ENCODE measurements at places on chromosomes 1 and 21.

GRCh38 chr1:168795681-168796080, 66.7 kb upstream of the DPT start:
- no peak for DNase-seq

- DNase-seq: no peak
Observed at GRCh38 chr21:16460936-16461335, 731.2 kb downstream of the USP25 start.

DNA sequence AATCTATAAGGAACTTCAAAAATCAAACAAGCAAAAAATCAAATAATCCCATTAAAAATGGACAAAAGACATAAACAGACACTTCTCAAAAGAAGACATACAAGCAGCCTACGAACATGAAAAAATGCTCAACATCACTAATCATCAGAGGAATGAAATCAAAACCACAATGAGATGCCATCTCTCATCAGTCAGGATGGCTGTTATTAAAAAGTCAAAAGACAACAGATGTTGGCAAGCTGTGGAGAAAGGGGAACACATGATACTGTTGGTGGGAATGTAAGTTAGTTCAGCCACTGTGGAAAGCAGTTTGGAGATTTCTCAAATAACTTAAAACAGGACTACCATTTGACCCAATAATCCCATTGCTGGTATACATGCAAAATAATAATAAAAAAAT, 226.4 kb downstream of the S1PR1 start:
- no peak for DNase-seq

DNA sequence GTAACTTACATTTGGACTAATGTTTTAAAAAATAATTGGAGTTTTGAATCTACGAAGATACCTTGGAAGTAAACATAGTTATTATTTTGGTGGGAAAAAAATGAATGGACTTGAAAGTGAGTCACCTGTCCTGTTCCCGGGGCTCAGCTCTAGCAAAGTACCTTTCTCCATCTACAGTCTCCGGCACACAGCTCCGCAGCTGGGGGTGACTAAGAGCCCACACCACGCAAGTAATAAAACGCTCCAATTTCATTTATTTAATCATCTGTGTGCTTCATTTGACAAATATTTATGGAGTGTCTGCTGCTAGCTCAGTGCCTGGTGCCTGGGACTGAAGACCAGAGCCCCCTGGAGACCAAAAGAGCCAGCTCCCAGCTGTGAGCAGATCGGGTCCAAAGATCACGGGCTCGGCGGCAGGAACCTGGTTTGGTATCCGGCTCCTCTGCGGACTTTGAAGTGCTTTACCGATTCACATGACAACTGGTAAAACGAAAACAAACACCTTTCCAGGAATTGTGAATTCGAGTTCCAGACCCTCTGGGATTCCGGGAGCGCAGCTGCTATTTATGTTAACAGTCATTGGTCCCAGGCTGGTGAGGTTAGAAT, 1.7 kb upstream of the RIPK4 start:
- DNase-seq: no peak

DNA sequence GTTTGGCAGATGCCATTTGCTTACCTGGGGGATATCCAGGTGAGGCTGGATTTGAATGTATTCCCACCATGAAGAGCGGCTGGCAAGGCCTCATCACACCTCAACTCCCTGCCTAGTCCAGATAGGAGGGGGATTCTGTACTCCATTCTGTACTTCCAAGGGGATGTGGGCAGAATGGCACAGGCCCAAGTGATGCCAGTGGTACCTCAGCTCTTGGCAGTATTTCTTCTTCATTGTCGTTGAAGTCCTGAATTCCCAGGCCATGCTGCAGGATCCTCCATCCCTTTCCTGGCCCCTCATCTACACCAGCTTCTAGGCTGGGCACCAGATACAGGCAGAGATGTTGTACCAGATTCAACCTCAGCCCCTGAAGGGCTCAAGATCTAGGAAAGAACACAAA, 47.9 kb downstream of the KLHDC7A start:
- no peak for DNase-seq

DNA sequence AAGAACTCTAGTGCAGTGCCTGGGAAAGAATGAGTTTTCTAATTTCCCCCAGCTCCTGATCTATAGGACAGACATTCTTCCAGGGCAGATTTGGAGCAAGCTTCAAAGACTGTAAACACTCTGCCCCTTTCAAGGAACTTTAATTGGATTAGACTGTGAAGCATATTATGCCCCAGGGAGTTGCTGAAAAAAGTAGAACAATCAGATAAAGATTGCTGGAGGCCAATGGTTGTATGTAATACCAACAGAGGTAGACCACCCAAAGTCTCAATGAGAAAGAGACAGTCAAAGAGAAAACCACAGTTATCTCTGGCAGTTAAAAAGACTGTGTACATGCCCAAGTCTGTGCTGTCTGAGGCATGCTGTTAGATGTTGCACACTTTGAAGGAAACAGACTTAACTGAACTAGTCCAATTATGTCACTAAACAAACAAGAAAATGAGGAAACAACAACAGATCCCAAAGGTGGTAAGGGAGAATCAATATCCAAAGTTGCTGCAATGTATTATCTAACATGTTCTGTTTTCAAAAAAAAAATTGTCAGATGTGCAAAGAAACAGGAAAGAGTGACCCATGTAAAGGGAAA, 24.4 kb downstream of the C4BPA start:
- DNase-seq: no peak

GRCh38 chr1:95451904-95452303, 217.9 kb downstream of the RWDD3 start:
- no peak for DNase-seq

GRCh38 chr1:215844266-215844665, 277.2 kb downstream of the KCTD3 start:
- DNase-seq: no peak
